ENCODE measurements at places on chromosomes 3 and 15. TPM values are rescaled to one million over a fixed set of nuclear protein-coding genes. Genes with fewer than 3 reads are reported as not detected.

The PROK2 gene
- 3.1 TPM for total RNA-seq

The CCDC54 gene
- not detected for total RNA-seq

- no peak for DNase-seq
Measured at GRCh38 chr15:95825671-95826411, 504.7 kb upstream of the NR2F2 start.

- DNase-seq: no peak
Measured at GRCh38 chr3:101312545-101312944, 7.8 kb downstream of the IMPG2 start.

- no peak for DNase-seq
Measured at GRCh38 chr3:43606284-43606683, 15.5 kb downstream of the ANO10 start.

Data from activated CD8-positive, alpha-beta memory T cell treated with anti-CD3 and anti-CD28 coated beads, Interleukin-2, amount 10 ng/mL, durations not matched to agents 7 days and 5 days (primary cell).